Mucosa of gallbladder (tissue), 1 donor: ENCODE measurements at places on chromosomes 12 and 14.

DNA sequence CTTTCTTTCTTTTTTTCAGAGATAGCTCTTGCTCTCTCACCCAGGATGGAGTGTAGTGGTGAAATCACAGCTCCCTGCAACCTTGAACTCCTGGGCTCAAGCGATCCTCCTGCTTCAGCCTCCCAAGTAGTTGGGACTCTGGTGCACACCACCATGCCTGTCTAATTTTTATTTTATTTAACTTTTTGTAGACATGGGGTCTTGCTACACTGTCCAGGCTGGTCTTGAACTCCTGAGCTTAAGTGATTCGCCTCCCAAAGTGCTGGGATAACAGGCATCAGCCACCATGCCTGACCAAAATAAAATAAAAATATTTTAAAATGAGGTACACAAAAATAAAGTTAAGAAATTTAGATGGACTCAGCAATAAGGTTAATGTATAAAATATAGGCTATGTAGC is 5.1 kb upstream of the LEMD3 start:
- no peak for DNase-seq

- DNase-seq, result no peak
These were observed 17.3 kb upstream of the YAF2 start for GRCh38 chr12:42255221-42255865.

DNA sequence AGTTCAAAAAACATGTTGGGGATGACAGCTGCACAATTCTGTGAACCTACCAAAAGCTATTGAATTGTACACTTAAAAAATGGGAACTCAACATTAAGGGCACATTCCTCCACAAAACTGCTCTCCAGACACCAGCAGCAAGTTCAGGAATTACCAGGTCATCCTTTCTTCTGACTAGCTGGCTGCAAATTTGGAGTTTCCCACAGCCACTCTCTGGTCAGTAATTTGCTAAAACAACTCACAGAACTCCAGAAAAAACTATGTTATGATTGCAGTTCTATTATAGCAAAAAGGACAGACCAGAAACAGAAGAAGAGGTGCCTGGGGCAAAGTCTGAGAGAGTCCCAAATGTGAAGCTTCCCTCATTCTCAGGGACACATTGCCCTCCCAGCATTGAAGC is 20.1 kb upstream of the PLEKHD1 start:
- DNase-seq, result no peak

DNA sequence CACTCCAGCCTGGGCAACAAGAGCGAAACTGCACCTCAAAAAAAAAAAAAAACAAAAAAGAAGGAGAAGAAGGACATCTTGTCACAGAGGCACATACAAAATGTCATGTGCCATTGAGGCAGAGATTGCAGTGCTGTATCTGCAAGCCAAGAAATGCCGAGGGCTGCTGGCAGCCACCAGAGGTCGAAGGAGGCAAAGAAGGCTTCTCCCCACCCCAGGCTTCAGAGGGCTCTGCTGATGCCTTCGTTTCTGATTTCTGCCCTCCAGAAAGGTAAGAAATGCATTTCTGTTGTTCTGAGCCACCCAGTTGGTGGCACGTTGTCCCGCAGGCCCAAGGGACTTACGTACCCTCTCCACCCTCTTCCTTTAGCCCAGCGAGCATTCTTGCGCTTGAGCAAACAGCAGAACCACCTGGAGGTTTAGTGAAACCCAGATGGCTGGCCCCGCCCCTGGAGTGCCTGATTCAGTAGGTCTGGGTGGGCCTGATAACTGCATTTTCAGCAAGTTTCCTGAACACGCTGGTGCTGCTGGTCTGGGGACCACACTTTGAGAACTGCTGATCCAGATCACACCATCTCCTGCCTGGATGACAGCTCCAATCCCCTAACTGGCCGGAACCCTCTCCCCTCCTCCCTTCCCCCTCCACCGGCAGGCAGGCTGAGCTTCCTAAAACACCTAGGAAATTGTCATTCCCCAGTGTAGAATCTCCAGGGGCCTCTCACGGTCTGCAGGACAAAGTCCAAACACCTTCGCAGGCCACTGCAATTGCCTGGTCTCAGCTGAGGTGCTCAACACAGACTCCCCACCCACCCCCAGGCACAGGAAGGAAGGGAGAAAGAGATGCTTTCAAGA is 21.1 kb upstream of the SCARB1 start:
- DNase-seq, result peak; percentile 38

- DNase-seq, result no peak
These were observed 130.6 kb downstream of the KTN1 start for GRCh38 chr14:55710506-55711041.

DNA sequence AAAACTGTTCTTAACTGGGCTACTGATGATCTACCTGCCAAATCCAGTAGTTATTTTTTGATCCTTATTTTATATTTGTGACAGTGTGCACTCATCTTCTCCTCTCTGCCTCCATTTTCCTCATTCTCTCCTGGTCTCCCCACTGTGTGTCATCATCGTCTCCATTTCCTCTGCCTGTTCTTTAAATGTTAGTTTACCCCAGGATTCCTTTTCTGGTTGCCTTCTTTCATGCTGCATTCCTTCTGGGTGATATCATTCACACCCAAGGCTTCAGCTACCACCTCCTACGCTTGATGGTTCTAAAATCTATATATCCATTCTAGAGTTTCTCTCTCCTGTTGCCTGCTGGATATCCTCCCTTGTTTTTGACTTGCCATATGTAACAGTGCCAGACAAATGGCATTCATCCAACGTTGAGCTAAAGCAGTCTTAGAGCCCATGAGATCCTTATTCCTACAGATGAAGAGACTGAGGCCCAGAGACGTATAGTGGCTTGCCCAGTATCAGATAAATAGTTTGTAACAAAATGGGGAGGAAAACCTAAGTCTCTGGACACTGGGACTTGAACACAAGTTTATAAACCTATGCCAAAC is 109.5 kb downstream of the DIP2B start:
- DNase-seq, result no peak

- no peak for DNase-seq
These were observed 102.8 kb upstream of the BCAT1 start for GRCh38 chr12:25051656-25052195.

- DNase-seq, result no peak
These were observed 35.2 kb downstream of the NTN4 start for GRCh38 chr12:95755261-95755865.

DNA sequence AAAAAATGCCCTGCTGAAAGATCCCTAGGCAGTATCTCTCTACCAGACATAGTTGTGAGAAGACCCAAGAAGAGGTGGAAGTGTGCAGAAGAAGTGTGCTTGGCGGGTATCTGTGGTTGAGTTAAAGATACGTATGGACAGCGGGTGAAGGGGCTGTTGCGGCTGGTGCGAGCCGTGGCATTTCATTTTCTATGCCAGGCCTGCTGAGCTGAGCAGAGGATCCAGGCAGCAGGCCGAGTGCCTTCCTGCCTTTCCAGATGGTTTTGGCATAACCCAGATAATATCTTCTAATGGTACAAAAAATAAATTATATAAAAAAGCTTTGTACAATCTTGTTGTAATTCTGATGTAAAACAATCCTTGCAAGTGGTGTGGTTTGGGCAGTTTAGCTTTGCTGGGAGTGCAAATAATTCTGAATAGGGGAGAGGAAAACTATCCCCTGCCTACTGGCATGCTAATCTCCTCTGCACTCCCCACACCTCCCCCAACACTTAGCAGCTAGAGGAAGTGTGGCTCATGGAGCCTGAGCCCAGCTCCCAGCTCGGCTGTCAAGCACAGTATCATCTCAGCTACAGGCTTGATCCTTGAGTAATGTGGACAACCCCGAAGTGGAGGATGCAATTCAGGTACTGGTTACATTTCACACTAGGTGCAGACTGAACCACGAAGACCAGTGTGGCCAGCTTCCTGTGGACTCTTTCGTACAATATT is 168.9 kb downstream of the VRK1 start:
- no peak for DNase-seq

DNA sequence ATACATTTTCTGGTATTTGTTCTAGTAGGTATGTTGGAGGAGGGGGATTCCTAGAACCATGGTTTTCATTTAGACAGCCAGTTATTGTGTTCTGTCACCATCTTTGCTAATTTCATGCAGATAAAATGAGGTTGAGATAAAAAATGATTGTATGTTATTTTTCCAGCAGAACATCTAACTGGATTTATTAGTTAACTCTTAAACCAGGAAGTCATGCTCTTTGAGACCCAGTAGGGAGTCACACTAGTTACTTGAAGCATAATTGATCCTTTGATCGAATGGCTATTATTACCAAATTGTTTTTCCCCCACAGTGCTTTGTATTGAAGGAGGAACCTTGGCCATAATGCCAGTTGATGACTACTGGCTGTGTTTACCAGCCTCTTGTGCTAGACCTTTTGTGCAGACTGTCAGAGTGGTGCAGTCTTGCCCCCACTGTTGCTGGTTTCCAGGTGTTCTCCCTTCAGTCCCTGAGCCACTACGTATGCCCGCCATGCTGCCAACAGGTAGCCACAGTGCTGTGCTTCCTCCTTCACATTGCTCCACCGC is 6.0 kb downstream of the EID3 start:
- no peak for DNase-seq

- peak; percentile 50 for DNase-seq
These were observed 342.7 kb downstream of the PRKD1 start for GRCh38 chr14:29584992-29585391.

GRCh38 chr14:69335371-69335771 is 62.7 kb downstream of the ERH start:
- DNase-seq, result no peak

- no peak for DNase-seq
These were observed 153.9 kb downstream of the KIF26A start for GRCh38 chr14:104292084-104292970.

- no peak for DNase-seq
These were observed 107.2 kb downstream of the DUSP6 start for GRCh38 chr12:89245090-89245489.

GRCh38 chr14:52131640-52132320 is 62.9 kb upstream of the NID2 start:
- peak; percentile 87 for DNase-seq

GRCh38 chr14:67411820-67412421 is at the start of gene PLEK2:
Gene PLEK2, minus strand, starts transcription at chr14:67412165. Its CDS starts 106 bp downstream, at chr14:67412059.
- DNase-seq, result peak; percentile 44

GRCh38 chr14:87461704-87462103 is 531.3 kb downstream of the GALC start:
- DNase-seq, result no peak

DNA sequence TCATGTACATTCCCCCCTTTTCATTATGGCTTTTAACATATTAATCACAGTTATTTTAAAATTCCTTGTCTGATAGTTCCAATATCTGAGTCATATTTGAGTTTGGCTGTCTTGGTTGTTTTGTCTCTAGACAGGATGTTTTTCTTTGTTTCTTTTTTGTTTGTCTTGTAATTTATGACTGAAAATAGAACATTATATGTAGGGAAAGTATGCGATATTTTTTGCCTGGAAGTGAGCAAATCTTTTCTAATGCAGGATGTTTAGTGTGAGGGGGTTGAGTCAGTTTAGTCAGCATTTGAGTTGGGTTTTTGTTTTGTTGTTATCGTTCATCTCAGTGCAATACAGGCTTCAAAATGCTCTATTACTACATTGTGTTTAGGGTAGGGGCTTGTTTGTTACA is 239.7 kb downstream of the SNAPC1 start:
- DNase-seq, result no peak

- DNase-seq, result peak; percentile 33
These were observed 75.4 kb downstream of the WDR20 start for GRCh38 chr14:102215071-102215470.
